NT2/D1 (cell line): ENCODE measurements at places on chromosomes 3 and 15.
A peak's percentile ranks its signal among the peaks of the same experiment; 100 is the strongest.

GRCh38 chr3:195001961-195002861 lies 268.7 kb downstream of the XXYLT1 start:
- DNase-seq = peak; percentile 40

DNA sequence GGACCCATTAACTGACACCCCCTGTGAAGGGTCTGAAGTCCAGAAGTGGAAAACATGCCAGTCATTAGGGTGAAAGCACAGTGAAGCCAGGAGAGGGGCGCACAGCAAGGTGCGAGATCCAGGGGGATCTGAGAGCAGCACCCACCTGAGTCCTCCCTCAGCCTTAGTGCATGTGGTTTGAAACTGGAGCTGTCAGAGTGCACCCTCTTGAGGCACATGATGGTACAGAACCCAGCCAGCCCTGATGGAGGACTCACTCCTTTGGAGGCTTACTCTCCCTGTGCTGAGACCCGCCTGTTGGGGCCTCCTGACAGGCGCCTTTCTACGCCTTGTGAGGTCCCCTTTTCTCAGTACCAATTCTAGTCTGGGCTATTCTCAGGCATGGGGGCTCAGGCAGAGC lies 77.8 kb downstream of the IL20RB start:
- peak; percentile 38 for DNase-seq

DNA sequence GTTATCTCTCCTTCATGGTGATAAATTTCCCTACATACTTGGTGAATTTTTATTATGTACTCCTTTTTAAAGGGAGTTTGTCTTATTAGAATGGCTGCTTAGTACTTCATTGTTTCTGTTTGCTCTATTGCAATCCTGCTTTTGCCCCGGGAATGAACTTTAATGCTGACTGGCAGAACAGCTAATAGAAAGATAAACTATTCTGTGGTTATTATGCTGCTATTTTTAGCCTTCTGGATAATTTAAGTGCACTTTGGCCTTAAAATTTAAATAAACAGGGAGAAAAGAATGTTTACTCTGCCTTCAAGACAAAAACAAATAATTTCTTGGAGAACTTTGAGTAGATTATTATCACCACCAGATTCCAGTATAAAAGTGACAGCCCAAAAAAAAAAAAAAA lies 413.8 kb upstream of the CCDC54 start:
- no peak for DNase-seq

DNA sequence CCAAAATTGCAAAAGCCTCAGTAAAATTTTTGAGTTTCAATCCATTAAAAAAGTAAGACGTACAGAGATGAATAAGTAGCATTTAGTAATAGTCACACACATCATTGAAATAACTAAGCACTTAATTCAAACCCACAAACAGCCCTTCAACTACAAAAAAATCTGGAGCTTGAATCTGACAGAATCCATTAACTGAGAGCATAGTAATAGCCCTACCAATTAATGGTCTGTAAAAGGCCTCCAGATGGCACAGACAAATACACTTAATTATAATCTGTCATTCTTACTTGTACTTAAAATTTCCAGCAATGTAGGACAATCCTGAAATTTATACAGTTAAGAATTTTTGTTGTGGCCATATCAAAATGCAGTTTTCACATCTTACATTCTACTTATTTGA lies 246.9 kb downstream of the VGLL3 start:
- DNase-seq = no peak

DNA sequence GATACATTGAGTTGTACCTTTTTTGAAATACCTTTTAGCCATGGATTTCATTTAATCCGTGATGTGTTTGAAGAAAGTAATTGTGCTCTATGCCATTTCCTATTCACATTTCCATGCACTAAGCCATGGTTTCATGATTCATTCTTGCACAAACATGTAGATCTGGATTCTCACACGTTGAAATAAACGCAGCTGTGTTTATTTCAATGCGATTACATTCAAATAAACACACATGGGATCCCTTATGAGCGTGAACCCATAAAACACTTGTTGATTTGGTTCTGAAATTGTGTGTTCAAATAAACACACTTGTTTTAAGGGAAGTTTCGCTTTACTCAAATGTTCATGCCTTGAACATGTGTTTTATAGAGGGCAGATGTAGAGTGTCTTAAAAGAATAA lies 39.2 kb downstream of the BBX start:
- DNase-seq = no peak

DNA sequence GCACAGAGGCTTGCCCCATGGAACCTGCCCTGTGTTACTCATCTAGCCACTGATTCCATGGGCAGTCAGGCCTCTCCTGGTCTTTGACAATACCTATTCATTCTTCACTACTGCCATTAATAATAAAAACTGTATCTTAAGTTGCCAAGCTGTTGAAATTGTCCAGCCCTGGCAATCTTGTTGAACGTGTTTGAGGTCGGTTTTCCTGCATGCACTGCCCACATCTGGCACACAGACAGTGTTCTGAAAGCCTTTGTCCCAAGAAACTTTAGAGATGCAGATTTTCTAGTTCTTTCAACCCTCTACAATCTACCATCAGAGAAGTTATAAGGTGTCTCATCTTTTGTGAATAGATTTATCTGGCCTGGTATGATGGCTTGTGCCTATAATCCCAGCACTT lies 567.2 kb upstream of the NECTIN3 start:
- no peak for DNase-seq

GRCh38 chr15:41756198-41756597 lies 18.1 kb upstream of the MAPKBP1 start:
- DNase-seq = no peak

DNA sequence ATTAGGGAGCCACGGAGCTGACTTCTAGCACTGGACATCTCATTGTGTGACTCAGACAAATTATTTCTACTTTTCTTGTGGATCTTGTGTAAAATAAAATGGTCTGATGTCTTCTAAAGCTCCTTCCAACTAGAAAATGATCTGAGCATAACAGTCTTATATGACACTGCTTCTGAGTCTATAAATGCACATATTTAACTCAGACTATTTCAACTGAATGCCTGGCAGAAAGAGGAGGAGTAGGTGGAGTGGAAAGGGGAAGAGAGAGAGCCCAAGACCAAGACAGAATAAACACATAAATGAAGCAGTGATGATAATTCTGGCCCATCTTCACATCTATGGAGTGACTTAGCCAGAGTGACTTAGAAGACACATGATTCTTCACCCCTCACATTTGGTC lies 162.3 kb upstream of the PDZRN3 start:
- DNase-seq = no peak

DNA sequence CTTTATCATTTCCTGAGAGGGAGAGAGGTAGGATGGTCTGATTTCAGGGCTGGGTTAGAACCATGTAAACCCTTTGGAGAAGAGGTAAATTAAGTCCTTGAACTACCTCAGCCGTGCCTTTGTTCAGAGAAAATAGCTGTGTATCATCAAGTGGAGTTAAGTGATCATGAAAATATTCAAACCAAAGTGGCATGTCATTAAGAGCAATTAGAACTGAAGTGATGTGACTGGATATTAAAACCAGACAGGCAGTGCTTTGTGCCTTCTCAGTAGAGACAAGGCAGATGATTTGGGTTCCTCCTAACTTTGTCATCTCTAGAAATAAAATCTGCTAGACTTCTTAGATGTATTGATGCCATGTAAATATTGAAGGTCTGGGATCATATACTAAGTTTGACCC lies 171.5 kb downstream of the IL5RA start:
- DNase-seq = no peak

- no peak for DNase-seq
These were observed 32.7 kb downstream of the TRANK1 start for GRCh38 chr3:36911990-36912804.

GRCh38 chr15:40239404-40239692 lies 485 bp downstream of the PAK6 start:
- no peak for DNase-seq

- DNase-seq = no peak
These were observed 70.2 kb downstream of the APBA2 start for GRCh38 chr15:28955993-28956421.

DNA sequence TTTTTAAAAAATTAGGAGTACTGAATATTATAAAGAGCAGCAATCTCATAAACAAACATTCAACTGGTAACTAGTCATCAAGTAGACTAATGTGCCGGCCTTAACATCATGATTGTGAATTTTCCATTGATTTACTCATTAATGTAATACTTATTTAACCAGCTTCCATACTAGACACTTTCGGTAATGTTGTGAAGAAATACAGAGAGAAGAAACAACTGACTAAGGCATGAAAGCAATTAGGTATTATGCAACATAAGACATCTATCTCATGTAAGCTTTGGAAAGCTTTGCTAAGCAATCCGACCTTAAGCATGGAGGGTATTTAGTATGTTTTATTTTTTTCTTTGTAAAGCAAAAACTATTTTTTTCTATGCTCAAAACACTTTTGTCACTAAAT lies 108.0 kb downstream of the IL1RAP start:
- DNase-seq = no peak

DNA sequence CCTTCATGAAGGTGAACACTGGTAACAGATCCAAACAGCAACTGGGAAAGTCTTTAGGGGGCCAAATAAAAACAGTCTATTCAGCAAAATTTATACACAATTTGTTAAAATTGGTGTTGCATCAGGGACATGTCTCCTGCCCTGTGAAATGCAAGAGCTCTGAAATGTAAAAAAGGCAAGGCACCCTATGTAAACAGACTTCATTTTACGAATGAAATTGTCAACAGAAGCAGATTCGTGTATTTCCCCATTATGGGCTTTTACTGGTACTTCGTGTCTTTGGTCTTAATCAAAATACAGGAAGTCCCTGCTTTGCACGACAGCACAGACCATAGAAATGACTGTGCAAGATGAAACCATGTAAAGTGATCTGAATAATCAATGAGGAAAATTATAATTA lies 127.3 kb upstream of the THBS1 start:
- DNase-seq = no peak

- no peak for DNase-seq
These were observed 268.9 kb downstream of the GABRB3 start for GRCh38 chr15:26504009-26504408.

GRCh38 chr3:94234177-94234788 lies 171.4 kb downstream of the NSUN3 start:
- peak; percentile 46 for DNase-seq

DNA sequence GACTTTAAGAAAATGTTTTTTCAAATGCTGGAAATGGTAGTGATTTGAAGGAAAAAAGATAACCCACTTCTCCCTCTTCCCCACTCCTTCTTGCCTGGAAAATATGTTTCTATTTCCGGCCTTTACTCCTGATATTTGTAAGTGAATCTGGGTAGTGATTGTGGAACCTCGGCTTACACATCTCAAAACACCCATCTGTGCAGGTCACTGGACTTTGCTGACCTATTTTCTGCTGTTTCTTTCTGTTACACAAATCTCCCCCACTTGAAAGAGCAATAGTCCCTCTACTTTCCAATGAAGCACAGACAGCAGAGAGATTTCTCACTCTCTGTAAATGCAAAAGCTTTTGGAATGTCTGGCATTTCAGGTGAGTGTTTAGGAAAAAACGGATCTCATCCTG lies 76.9 kb upstream of the ICE2 start:
- no peak for DNase-seq

GRCh38 chr3:29463304-29463703 lies 182.4 kb downstream of the RBMS3 start:
- no peak for DNase-seq

- DNase-seq = peak; percentile 58
These were observed 4.1 kb upstream of the CLPX start for GRCh38 chr15:65189102-65189740.

- DNase-seq = no peak
These were observed 21.8 kb upstream of the APEH start for GRCh38 chr3:49652218-49652902.

GRCh38 chr3:72722930-72723726 lies 125.1 kb downstream of the SHQ1 start:
- no peak for DNase-seq

DNA sequence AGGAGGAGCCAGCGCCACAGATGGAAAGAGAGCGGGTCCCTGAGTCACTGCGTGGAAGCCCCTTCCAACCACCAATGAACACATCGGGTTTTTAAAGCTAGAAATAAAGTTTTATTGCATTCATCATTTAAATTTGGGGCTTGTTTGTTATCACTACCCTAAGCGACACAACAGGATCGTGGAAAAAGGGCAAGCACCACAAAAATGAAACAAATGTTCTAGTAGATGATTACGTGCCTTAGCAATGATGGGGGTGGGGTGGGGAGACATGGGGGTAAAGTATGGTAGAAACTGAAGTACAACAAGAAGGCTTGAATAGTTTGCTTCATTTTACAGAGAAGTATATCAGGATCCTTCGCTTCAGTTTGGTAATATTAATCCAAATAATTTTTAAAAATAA lies 221.6 kb upstream of the ATP10A start:
- DNase-seq = no peak

DNA sequence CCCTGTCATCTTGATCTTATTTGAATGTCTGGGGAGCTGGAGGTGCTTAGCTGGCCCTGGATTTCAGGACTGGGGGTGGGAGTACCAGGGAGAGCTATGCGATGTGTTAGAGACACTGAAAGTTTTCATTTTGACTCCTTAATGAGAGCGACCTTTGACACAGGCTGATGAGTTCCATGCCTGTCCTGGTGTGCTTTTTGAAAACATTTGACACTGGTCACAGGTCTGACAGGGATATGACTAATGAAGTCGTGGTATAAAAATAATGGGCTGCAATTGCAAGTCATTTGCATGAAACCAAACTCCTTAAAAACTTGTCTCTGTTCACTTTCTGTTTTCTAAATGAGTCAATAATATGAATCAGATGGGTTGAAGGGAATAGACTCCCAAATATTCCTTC lies 81.9 kb downstream of the MECOM start:
- no peak for DNase-seq

DNA sequence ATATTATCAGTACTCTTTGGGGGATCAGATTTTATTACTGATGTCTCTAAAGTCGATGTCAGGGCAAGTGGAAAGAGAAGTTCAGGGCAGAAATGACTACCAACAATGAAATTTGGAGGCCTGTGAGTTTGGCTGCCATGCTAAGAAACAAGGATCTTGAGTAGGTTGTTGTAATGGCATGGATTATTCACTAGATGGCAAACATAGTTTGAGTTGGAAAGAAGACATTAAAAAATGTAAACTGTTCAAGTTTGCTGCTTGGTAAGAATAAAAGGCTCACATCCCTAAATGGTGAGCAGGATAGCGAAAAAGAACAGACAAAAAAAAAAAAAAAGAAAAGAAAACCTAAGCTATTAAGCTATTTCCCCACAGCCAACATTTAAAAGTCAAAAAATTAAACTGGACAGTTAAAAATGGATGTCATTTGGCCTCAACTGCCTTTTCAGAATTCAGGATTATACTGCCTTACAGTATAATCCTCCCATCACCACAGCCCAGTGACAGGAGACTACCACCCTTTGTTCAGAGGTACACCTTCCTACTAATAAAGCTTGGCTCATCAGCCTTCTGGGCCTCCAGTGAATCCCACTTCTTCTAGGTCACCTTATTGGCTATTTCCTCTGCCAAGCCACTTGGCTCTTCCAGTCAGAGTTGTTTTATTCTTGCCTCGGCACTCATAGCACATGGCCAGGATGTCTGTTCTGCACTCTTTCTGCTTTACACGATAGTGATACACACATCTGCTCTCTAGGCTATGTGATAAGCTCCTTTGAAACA lies 163.7 kb downstream of the PLD1 start:
- DNase-seq = peak; percentile 11

- DNase-seq = no peak
These were observed 54.3 kb upstream of the CCR4 start for GRCh38 chr3:32897001-32897601.
